ENCODE measurements at places on chromosomes 7 and 10.
A peak's percentile ranks its signal among the peaks of the same experiment; 100 is the strongest.

GRCh38 chr7:32223071-32223650 lies 153.0 kb upstream of the PDE1C start:
- no peaks in the 10 kb centered on the region for H3K27me3 ChIP-seq
- no peaks in the 10 kb centered on the region for H3K36me3 ChIP-seq
- no peaks in the 10 kb centered on the region for H3K4me1 ChIP-seq
- no peak overlapping the region for H3K27ac ChIP-seq
- no peak for DNase-seq

- H3K4me1 ChIP-seq: peaks cover 5% of the 10 kb centered on the region
- no peak overlapping the region for H3K4me3 ChIP-seq
- DNase-seq: no peak
- H3K27me3 ChIP-seq: no peaks in the 10 kb centered on the region
- no peak overlapping the region for H3K27ac ChIP-seq
- peaks cover 7% of the 10 kb centered on the region for H3K36me3 ChIP-seq
Measured at GRCh38 chr10:69397972-69398371, 18.7 kb downstream of the TACR2 start.

DNA sequence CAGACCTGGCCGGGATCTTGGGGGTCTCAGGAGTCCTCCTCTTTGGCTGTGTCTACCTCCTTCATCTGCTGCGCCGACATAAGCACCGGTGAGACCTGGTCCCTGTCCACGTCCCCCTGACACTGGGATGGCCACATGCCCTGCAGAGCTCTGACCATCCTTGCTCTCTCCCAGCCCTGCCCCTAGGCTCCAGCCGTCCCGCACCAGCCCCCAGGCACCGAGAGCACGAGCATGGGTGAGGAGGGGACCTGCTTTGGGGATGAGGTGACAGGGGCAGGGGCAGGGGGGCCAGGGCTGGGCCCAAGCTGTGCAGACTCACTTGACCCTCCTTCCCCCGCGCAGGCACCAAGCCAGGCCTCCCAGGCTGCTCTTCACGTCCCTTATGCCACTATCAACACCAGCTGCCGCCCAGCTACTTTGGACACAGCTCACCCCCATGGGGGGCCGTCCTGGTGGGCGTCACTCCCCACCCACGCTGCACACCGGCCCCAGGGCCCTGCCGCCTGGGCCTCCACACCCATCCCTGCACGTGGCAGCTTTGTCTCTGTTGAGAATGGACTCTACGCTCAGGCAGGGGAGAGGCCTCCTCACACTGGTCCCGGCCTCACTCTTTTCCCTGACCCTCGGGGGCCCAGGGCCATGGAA lies 959 bp downstream of the PVRIG start:
- H3K4me1 ChIP-seq: peaks cover 40% of the 10 kb centered on the region
- peak overlapping the region; percentile 96 for H3K27ac ChIP-seq
- no peak for DNase-seq
- peak overlapping the region; percentile 96 for H3K4me3 ChIP-seq
- no peaks in the 10 kb centered on the region for H3K27me3 ChIP-seq
- peaks cover 4% of the 10 kb centered on the region for H3K36me3 ChIP-seq

DNA sequence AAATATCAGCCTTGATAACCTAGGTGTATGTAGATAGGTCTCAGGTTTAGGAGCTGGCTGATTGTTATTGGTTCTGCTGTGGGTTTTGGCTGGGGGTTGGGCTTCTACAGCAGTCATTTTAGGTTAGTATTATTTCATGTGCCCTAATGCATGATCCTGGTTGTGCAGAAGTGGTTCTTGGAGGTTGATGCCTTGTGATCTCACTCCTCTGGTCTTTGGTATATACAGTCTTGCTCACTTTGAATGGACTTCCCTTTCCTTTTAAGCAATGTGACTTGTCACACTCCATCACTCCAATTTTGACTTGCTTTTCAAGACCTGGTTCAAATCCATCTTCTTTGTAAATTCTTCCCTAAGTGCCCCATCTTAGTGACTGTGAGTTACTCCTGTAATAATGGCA lies 188.9 kb downstream of the LRMDA start:
- H3K4me3 ChIP-seq: no peak overlapping the region
- no peak for DNase-seq
- no peaks in the 10 kb centered on the region for H3K4me1 ChIP-seq
- H3K36me3 ChIP-seq: no peaks in the 10 kb centered on the region
- peaks cover 53% of the 10 kb centered on the region for H3K27me3 ChIP-seq

- H3K27me3 ChIP-seq: peaks cover 46% of the 10 kb centered on the region
- H3K36me3 ChIP-seq: no peaks in the 10 kb centered on the region
- no peak for DNase-seq
- peaks cover 3% of the 10 kb centered on the region for H3K4me1 ChIP-seq
Measured at GRCh38 chr7:1256621-1257020, 23.9 kb downstream of the UNCX start.

GRCh38 chr7:31466036-31466435 lies 47.9 kb upstream of the ITPRID1 start:
- H3K27ac ChIP-seq: no peak overlapping the region
- no peak for DNase-seq
- H3K4me1 ChIP-seq: no peaks in the 10 kb centered on the region
- H3K36me3 ChIP-seq: no peaks in the 10 kb centered on the region

GRCh38 chr10:103706762-103707161 lies 148.6 kb downstream of the SH3PXD2A start:
- H3K27me3 ChIP-seq: peaks cover 4% of the 10 kb centered on the region
- H3K36me3 ChIP-seq: no peaks in the 10 kb centered on the region
- no peak for DNase-seq
- H3K27ac ChIP-seq: no peak overlapping the region
- H3K4me1 ChIP-seq: no peaks in the 10 kb centered on the region

GRCh38 chr10:101777619-101778145 lies 1.8 kb upstream of the FGF8 start:
- peak overlapping the region; percentile 88 for H3K4me3 ChIP-seq
- peaks cover 5% of the 10 kb centered on the region for H3K36me3 ChIP-seq
- no peak overlapping the region for H3K27ac ChIP-seq
- H3K4me1 ChIP-seq: peaks cover 46% of the 10 kb centered on the region
- peaks cover 56% of the 10 kb centered on the region for H3K27me3 ChIP-seq
- DNase-seq: no peak

DNA sequence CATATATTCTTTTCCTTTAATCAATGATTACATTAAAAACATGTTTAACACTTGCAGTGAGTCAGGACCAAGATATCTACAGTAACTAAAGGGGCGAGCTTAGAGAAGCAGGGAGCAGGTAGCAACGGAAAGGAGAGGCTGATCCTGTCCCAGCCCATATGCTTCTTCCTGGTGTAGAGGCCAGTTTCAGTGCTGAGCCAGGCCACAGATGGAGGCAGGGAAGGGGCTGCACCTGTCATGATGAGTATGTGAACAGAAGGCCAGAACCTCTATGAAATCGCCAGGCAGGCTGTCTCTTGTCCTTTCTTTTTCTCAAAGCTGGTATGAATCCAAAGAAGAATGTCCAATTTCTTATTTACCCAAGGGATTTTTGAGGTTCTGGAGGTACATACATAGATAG lies 16.3 kb downstream of the REEP3 start:
- DNase-seq: no peak
- H3K36me3 ChIP-seq: peaks cover 2% of the 10 kb centered on the region
- H3K27ac ChIP-seq: peak overlapping the region; percentile 67
- peaks cover 16% of the 10 kb centered on the region for H3K4me1 ChIP-seq

GRCh38 chr10:61836888-61837754 lies 64.4 kb upstream of the ARID5B start:
- no peak overlapping the region for H3K27ac ChIP-seq
- H3K4me3 ChIP-seq: no peak overlapping the region
- no peaks in the 10 kb centered on the region for H3K36me3 ChIP-seq
- H3K4me1 ChIP-seq: peaks cover 4% of the 10 kb centered on the region
- DNase-seq: no peak

GRCh38 chr10:128073890-128074289 lies 52.3 kb downstream of the MKI67 start:
- H3K36me3 ChIP-seq: peaks cover 4% of the 10 kb centered on the region
- peak overlapping the region; percentile 8 for H3K27ac ChIP-seq
- H3K4me1 ChIP-seq: peaks cover 15% of the 10 kb centered on the region
- no peak for DNase-seq
- no peak overlapping the region for H3K4me3 ChIP-seq

DNA sequence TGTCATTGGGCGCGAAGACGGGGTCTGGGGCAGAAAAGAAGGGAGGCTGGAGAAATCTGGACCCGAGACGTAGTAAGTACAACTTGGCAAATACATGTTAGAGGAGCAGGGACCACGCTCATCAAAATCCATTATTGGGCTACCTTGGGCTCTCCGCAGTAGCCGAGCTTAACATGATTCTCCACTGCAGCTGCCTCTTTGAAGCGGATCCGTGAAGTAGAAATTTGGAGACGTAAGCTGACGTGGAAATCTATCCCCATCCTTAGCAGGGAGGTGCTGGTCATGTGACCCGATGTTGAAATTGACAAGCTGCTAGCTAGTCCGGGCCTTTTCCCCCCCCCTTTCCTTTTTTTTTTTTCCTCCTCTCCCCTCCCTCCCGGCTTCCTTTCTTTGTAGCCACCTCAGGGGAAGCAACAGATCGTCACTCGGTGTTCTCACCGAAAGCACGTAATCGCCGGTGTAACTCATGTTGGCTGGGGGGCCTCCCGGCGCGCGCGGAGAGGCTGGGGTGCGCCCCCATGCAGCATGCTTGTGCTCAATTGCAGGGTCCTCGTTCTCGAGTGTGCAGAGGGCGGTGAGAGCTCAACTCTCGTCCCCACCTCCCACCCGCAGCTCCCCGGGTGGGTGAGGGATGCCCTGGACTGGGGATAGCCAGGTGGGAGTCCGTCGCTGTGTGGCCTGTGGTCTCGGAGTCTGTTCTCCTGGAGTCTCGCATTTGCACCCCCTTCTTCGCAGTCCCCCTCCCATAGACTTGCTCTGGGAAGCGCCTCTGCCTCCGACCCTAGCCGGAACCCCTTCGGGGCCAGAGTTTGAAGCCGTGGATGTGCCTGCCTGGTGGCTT lies at the start of gene HOXA11:
Gene HOXA11, minus strand, starts transcription at position 220 of the 841 bp plus-strand sequence. Its CDS starts 88 bp downstream, at position 132.
- peaks cover 4% of the 10 kb centered on the region for H3K36me3 ChIP-seq
- peaks cover 77% of the 10 kb centered on the region for H3K27me3 ChIP-seq
- no peak for DNase-seq
- peaks cover 32% of the 10 kb centered on the region for H3K4me1 ChIP-seq
- H3K27ac ChIP-seq: peak within 1 kb of the TSS; percentile 73

- H3K4me1 ChIP-seq: no peaks in the 10 kb centered on the region
- H3K36me3 ChIP-seq: no peaks in the 10 kb centered on the region
- no peak overlapping the region for H3K27ac ChIP-seq
- H3K27me3 ChIP-seq: no peaks in the 10 kb centered on the region
Measured at GRCh38 chr10:123331438-123331837, 177.2 kb downstream of the BUB3 start.

GRCh38 chr7:44101966-44102845 lies 1.9 kb upstream of the AEBP1 start:
- peaks cover 5% of the 10 kb centered on the region for H3K36me3 ChIP-seq
- no peak for DNase-seq
- H3K4me1 ChIP-seq: peaks cover 7% of the 10 kb centered on the region
- H3K4me3 ChIP-seq: no peak overlapping the region
- peaks cover 37% of the 10 kb centered on the region for H3K27me3 ChIP-seq
- no peak overlapping the region for H3K27ac ChIP-seq

GRCh38 chr10:80585812-80586211 lies 48.1 kb downstream of the SH2D4B start:
- H3K4me1 ChIP-seq: no peaks in the 10 kb centered on the region
- peaks cover 8% of the 10 kb centered on the region for H3K36me3 ChIP-seq
- DNase-seq: no peak
- H3K4me3 ChIP-seq: no peak overlapping the region
- H3K27ac ChIP-seq: no peak overlapping the region

DNA sequence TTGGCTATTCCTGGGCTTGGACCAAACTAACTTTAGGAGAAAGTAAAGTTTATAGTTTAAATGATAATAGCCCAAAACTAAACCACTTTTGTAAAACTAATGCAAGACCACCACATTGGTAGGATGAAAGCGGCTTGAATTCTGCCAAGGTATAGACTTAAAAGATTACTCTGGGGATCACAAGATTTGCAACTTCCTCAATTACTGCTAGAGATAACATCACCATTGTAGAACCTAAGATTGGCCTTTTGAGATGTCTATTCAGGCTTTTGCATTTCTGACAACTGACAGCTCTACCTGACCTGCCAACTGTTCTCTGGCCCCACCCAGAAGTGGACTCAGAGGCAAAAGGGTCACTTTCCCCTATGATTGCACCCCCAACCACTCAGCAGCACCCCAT lies 162.4 kb downstream of the TNS3 start:
- peaks cover 11% of the 10 kb centered on the region for H3K27me3 ChIP-seq
- H3K4me1 ChIP-seq: no peaks in the 10 kb centered on the region
- DNase-seq: no peak
- H3K36me3 ChIP-seq: no peaks in the 10 kb centered on the region
- H3K27ac ChIP-seq: no peak overlapping the region

- peaks cover 38% of the 10 kb centered on the region for H3K27me3 ChIP-seq
- H3K27ac ChIP-seq: no peak overlapping the region
- peaks cover 13% of the 10 kb centered on the region for H3K4me1 ChIP-seq
- no peaks in the 10 kb centered on the region for H3K36me3 ChIP-seq
- no peak overlapping the region for H3K4me3 ChIP-seq
- DNase-seq: no peak
Measured at GRCh38 chr10:125060826-125061556, 99.4 kb downstream of the CTBP2 start.

DNA sequence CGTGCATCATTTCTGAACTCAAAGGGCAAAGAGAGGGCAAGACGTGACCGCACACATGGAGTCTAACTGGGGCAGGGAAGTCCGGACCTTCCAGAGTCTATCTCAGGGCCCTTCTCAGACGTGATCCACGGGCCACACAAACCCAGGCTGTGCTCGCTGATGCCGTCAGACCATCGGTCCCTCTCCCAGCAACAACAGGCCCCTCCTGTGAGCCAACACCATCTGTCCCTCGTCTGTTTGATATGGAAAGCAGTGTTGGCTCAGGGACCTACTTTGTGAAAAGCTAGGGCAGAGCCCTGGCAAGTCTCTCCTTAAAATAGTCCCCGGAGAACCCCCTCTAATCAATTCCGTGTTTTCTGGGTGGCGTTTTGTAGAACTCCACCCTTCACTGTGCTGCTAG lies 208.8 kb downstream of the TCERG1L start:
- H3K4me3 ChIP-seq: no peak overlapping the region
- H3K36me3 ChIP-seq: no peaks in the 10 kb centered on the region
- H3K27me3 ChIP-seq: no peaks in the 10 kb centered on the region
- no peaks in the 10 kb centered on the region for H3K4me1 ChIP-seq
- no peak overlapping the region for H3K27ac ChIP-seq

DNA sequence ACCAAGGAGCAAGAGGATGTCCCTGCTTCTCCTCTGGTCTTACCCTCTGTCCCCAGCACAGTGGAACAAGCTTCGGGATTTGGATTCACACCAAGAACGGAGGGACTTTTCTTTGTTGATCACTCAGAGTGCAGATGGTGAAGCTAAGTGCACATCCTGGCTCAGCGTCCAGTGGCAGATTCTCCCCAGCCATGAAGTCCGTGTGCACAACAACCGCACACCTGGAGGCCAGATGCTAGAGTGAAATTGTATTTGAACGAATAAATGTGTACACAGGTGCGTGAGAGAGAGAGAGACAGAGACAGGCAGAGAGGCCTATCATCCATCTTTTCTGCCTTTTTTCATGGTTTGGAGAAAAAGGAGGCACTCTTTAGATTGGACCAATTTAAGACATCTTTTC lies 31.5 kb downstream of the ASB13 start:
- no peaks in the 10 kb centered on the region for H3K36me3 ChIP-seq
- no peak for DNase-seq
- no peak overlapping the region for H3K4me3 ChIP-seq
- H3K27ac ChIP-seq: no peak overlapping the region
- H3K4me1 ChIP-seq: peaks cover under 1% of the 10 kb centered on the region
- no peaks in the 10 kb centered on the region for H3K27me3 ChIP-seq

GRCh38 chr7:122309421-122309820 lies 4.9 kb upstream of the FEZF1 start:
- H3K27me3 ChIP-seq: peaks cover 63% of the 10 kb centered on the region
- no peak for DNase-seq
- no peak overlapping the region for H3K27ac ChIP-seq
- H3K4me1 ChIP-seq: no peaks in the 10 kb centered on the region
- peaks cover 2% of the 10 kb centered on the region for H3K36me3 ChIP-seq
